ENCODE measurements at places on chromosomes 11 and 22.

- DNase-seq = no peak
These were observed 7.3 kb downstream of the OAF start for GRCh38 chr11:120217941-120218694.

DNA sequence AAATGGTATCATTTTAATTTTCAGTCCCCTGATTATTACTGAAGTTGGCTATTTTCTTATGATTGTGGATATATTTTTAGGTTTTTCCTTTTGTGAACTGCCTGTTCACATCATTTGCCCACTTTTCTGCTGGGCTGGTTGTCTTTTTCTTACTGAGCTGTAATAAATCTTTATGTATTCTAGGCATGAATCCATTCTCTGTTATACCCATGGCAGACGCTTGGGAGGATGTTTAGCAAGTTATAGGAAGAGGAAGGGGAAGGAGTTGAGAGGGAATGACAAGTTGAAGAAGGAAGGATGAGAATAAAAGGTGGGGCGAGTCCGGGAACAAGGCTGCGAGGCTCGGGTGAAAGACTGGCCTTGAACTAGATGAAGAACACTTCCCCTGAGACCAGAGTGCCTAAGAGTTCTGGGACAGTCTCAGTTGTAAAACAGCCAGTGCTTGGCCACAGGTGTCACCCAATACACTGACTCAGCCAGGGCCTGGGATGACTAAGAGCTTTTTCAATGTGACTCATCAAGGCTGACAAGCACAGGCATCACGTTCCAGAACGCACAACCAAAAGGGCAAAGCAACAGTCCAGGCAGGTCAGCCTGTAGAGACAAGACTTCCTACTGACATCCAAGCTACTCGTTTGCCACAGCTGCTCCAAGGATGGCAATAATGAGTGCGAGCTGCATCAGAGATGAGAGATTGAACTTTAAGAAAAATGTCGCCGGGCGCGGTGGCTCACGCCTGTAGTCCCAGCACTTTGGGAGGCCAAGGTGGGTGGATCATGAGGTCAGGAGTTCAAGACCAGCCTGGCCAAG is 35.2 kb downstream of the LRFN4 start:
- no peak for DNase-seq

DNA sequence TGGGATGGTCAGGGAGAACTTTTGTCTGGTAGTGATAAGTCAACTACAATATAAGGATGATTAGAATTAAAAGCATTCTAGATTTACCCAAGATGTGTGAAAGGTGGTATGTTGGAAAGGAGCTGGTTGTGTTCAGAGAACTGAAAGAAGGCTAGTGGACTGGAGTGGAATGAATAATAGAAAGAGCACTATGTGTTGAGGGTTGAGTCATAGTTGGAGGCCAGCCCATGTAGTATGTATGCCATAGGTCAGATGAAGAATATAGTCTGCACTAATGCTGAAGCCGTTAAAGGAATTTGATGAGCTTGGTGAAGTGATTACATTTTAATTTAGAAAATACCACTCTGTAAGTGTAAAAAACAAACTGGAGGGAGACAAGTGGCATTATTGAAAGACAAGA is 514.1 kb downstream of the CNTN5 start:
- no peak for DNase-seq

DNA sequence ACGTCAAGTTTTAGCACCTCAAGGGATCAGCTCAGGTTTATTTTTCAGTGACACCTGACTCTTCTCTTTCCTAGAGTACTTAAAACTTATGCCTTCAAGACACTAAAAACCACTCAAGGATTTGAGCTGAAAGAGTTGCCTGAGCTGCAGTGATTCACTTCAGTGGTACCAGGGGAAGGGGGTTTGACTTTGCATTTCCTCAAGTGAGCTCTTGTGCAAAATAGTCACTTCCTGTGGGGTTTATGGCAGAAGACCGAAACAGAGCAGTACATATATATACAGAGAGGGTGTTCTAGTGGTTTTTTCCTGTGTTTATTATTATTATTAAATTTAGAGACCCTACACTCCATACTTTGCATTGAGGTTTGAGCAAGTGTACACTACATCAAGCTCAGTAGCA is 60.7 kb downstream of the DBX1 start:
- no peak for DNase-seq

- DNase-seq = no peak
These were observed 608.1 kb upstream of the CADM1 start for GRCh38 chr11:116112087-116112935.

GRCh38 chr11:62644220-62644619 is 2.2 kb downstream of the GANAB start:
- no peak for DNase-seq

DNA sequence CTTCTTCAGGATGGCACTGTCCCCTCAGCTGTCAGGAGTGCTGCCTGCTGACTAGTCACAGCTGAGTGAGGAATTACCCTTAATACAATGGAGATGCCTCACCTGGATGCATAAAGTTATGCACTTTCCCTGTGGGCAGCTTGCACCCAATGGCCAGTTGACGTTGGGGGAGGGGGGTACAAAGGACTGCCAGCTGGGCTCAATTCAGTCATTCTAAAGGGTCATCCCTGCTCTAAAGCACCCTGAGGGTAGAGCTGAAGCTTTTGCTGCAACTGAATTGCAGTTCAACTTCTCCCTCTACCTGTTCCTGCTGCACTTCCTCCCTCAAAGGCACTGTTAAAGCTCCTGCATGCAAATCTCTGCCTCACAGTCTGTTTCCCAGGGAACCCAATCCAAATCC is 147.8 kb upstream of the SESN3 start:
- no peak for DNase-seq

DNA sequence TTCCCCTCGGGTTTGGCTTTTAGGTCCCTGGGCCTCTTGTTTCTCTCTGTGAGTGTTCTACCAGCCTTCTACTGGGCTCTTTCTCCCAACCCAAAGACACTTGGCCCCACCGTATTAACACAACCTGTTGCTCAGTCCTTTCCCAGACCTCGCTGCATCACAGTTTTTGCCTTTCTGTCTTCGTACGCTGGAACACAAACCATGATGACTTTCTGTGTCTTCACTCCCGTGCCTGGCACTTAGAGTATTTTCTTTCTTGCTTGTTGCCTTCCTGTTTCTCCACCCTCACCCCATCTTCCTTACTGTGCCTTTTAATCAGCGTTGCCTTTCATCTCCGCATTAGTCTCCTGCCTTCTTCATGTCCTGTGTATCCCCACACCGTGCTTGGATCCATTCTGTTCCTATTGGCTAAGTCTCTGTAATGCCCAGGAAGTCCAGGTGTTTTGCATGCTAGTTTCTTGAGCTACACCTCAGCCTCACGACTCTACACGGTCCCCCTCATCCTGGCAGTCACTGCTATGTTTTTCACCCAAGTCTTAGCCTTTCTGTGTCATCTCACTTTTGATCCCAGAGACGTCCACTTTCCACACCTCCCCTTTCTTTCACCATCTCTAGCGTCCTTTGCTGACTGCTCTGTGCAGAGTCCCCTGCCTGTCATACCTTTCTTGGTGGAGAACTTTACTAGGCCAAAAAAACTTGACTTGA is 1.6 kb downstream of the MARK2 start:
- DNase-seq = no peak

- no peak for DNase-seq
These were observed at the start of gene TNNI2 for GRCh38 chr11:1838426-1839144. TNNI2 (plus strand) TSS chr11:1838981; CDS start chr11:1839697, 716 bp downstream.

GRCh38 chr11:128330203-128330602 is 257.2 kb downstream of the ETS1 start:
- DNase-seq = no peak

DNA sequence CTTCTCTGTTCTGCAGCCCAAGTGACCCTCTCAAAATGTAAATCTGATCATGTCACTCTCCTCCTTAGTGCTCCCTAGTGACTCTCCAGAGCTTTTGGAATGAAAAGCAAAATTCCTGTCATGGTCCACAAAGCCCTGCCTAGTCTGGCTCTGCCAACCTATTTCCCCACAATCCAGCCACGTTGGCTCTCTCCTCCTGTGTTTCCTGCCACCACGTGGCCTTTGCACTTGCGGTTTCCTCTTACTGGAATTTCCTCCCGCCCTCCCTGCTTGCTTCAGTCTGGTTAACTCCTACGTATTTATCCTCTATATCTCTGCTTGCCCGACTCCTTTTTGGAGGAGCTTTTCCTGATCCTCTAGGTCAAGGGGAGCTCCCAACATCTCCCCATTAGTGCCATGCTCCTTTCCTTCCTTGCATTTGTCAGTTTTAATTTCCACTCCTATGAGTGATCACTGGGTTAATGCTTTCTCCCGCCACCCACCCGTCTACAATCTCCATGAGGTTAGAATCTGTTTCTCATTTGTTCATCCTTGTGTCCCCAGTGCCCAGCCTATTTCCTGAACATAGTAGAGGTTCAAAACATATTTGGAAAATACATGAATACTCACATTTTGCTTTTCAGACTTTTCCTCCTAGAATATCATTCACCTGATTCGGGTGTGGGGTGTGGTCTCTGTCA is 11.5 kb downstream of the NNMT start:
- no peak for DNase-seq

DNA sequence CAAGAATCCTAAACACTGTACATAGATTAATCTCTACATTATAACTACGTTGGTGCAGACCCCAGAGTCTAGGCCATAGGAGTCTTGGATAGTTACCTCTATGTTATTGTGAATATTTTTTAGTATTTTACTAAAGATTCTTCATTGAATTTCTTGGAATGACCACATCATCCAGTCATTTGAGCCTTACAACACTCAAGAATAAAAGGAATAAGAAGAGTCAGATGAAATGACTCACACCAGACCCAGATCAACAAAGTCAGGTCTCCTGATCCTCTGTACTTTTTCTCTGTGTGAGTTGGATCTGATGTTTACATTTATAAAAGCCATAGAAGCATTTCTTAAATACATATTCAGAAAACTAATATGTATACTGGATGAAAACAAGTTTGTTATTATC is 179.2 kb upstream of the ARHGAP20 start:
- no peak for DNase-seq

GRCh38 chr11:133134314-133135173 is 397.8 kb downstream of the OPCML start:
- no peak for DNase-seq

DNA sequence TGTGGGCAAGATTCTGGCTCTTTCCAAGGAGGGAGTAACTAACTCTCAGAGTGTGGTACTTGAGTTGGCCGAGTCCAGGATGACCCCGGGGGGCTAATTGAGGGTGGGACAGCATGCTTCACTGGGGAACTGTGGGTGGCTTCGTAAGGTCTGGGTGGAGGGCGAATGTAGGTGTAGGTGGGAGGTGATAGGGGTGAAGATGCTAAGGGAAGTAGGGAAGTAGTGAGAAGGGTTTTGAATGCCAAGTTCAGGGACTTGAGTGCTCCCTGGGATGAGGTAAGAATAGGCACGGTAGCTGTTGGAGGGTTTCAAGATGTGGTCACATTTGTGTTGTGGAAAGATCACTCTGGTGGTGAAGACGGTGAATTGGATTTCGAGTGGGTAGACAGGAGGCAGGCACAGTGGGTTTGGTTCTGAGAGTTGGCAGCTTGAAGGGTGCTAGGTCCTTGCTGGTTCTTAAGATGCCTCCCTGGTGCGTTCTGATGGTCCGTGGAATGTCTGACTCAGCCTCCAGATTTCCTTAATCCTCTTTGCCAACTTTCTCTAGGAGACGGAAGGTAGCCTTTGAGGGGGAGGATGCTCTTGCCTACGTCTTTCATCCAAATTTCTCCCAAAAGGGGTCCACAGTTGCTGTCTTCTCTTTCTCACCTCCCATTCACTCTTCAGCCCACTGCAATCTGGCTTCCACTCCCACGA is 2.5 kb upstream of the DNAL4 start:
- no peak for DNase-seq

- DNase-seq = no peak
These were observed 15.9 kb downstream of the ARFGAP2 start for GRCh38 chr11:47160753-47161133.
